ENCODE measurements at places on chromosomes 12 and 14.

DNA sequence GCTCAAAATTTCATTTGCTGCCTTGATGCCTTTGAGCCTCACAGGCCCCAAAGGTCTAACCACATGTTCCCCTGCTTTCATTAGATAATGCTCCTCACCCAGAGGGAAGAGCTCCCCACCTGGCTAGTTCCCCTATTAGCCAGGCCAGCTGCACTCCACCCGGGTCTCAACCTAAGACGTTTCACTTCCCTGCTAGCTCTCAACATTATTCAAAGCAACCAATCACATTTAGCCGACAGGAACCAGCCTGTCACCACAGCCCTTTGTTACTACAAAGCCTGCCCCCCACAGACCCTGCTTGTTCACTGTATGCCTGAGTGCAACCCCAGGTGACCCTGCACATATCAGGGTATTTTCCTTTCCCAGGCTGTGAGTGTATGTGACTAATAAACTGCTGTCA is 78.6 kb downstream of the SLC15A5 start:
- DNase-seq = no peak

GRCh38 chr14:51228890-51229289 is 11.2 kb upstream of the TMX1 start:
- no peak for DNase-seq

DNA sequence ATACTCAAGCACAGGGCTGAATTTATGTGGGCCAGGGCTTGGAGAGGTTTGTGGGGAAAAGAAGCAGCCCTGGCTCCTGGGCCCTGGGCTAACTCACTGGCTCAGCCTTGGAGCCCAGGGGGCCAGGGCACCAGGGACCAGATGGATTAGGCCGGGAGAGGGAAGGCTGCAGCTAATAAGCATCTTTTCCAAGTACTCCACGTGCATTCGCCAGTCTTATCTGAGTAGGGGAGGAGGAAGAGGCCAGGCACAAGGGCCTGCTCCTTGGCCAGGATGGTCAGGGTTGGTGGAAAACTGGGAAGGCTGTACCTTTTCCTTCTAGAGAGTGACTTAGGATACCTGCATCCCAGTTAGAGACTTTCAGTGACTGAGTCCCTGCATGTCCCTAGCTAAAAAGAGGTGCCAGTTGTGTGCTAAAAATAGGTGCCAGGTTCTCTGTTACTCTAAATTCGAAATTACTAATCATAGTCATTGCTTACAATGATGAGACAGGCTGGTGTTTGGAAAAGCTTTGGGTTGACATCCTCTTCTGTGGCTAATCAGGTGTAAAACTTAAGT is 1.3 kb downstream of the GLRX5 start:
- DNase-seq = no peak

DNA sequence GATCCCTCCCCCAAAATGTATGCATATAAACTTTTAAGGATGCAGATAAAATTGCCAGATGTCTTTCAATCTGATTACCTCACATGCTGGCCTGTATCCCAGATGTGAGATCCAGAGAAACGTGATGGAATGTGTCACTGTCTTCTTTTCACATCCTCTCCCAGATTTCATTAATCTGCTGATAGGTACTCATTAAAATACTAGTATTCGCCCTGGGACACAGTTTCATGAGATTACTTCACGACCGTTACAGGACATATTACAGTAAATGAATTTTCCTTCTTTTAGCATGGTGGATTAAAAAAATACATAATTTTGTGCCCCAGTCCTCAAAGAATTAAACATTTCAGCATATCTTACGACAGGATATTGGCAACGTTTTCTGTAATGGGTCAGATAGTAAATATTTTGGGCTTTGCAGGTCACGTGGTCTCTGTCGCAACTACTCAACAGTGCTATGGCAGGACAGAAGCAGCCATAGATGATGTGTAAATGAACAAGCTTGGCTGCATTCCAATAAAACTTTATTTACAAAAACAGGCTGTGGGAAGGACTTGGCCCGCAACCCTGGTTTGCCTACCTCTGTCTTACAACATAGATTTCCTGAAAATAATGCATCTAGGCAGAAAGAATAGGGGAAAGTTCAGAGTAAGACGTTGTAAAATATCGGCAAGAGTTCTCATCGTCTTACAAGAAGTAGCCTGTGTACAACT is 156.0 kb upstream of the DIO3 start:
- no peak for DNase-seq

DNA sequence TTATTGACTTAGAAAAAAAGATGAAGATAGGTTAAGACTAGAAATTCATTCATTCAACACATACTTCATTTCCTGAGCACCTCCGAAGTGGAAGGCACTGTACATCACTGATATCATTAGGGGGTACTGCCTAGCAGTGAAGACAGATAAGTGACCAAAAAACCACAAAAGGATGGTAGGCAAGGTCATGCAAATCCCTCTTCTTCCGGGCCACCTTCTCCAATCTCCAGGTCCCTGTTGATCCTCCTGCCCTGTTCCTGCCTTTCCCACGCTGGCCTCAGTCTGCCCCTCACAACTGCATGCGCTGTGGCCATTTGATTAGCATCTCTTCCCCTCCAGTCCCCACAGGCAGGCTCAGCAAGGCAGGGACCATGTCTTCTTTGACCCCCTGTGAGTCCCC is 60.8 kb downstream of the SETD3 start:
- no peak for DNase-seq

DNA sequence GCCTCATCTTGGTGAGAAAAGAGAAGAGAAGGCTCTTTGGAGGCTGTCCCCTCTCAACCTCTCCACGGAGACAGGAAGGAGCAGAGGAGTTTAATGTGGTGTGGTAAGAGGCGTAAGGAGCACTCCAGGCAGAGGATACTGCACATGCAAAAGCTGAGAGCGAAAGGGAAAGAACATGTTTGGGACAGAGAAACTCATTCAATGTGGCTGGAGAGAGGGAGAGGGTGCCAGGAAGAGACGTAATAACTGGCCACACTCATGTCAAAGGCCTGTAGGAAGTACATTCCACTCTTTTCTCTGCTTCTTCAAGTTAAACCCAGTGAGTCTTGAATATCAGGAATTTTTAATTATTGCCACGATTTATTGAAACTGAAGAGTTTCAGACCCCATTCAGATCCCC is 12.0 kb downstream of the VDR start:
- no peak for DNase-seq

- DNase-seq = peak; percentile 84
Measured at GRCh38 chr12:106774808-106775524, 484 bp downstream of the RIC8B start.

DNA sequence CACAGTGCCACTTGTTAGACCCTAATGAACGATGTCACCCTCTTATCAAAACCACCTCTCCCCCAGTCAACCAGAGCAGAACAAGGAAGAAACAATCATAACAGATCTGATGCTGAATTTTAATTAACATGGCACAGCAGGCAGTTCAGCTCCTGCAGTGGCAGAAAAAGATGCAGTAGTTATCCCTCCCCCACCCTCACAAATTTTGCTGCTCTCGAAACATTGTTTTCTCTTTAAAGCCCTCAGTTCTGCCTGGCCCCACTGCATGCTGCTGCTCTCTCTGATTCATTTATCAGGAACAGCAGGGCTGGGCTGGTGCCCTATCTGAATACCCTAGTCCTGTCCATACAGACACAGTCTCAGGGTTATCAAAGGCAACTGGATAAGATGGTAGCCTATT is 12.2 kb downstream of the CCDC175 start:
- peak; percentile 82 for DNase-seq

DNA sequence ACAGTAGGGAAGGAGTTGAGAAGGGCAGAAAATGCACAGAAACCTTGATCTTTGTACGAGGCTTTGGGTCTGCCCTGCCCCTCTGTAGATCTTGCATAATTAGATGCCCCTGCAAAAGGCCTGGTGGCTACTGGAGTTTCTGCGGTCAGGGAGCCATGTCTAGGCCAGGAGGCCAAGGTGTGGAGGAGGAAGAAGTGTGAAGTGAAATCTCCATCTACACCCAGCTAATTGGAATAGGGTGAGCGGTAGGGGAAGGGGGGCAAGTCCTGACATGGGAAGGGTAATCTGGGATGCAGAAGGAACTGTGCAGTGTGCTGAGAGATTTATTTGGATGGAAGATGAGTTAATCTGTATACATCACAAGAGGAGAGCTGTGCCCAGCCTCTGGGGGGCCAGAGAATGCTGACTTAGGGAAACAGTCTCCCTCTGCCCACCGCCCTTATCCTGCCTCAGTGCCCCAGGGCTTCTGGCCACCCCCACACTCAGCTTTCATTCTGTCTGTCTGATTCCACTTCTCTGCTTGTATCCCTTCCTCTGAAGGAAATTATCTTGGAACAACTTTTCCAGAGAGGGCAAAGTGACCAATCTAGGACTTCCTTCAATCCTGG is 5.4 kb downstream of the CYP27B1 start:
- no peak for DNase-seq

- DNase-seq = no peak
Measured at GRCh38 chr12:55978393-55978792, 4.5 kb downstream of the RAB5B start.

DNA sequence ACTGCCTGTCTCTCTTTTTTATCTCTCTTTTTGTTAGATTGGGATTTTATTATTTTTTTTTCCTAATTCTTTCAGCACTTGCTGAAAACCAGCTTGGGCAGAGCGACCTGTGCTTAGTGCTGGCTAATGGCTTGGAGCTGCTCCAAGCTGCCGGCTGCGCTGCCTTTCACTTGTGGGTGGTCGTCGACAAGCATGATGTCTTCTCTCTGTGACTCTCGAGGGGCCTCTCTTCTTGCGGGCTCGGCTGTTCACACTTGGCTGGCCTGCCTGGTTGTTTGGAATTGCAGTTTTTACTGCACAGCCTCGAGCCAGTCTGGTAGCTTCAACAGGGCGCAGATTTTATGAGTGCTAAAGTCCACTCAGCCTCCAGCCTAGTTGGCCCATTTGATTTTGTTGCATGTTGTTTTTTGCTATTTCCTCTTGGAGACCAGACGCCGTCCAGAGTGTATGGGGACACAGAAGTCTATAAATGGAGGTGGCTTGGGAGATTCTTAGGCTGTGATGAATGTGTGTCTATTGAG is 18.6 kb downstream of the TPCN1 start:
- peak; percentile 91 for DNase-seq

- DNase-seq = peak; percentile 27
Measured at GRCh38 chr12:8033153-8034044, 883 bp downstream of the FOXJ2 start.

- DNase-seq = peak; percentile 50
Measured at GRCh38 chr12:114186241-114187002, 219.5 kb downstream of the TBX5 start.

DNA sequence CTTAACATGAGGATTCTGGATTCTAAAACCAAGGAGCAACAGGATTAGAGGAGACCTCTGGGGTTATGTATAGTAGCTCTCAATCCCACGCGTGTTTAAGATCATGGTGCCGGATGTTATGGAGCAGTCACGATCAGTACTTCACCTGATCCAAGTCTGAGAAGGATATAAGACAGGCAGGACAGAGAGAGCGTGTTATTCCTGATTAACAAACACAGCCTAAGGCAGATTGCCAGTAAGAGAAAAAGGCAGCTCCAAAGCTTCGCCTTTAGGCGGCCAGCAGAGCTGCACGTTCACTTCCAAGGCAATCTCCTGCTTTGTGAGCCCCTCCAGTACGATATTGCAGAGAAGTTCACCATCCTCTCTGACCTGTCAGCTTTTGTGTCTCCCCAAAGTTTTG is 5.5 kb downstream of the SETD3 start:
- DNase-seq = no peak

DNA sequence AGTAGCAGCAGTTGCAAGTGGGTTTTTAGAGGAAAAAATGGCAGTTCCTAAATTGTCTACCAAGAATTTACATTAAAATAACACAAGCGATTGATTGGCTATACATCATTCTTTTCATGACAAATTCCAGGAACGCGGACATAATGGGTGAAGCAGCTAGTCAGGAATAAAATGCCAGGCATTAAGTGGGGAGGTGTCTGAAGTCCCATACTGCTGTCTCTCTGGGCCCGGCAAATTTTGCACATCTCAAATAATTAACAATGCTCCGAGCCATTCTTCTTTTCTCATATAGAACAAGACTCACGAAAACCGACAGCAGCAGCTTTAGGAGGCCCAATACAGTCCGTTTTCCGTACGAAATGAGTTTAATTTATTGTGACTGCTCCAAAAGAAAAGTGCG is 696 bp downstream of the RPL36AL start:
- no peak for DNase-seq

DNA sequence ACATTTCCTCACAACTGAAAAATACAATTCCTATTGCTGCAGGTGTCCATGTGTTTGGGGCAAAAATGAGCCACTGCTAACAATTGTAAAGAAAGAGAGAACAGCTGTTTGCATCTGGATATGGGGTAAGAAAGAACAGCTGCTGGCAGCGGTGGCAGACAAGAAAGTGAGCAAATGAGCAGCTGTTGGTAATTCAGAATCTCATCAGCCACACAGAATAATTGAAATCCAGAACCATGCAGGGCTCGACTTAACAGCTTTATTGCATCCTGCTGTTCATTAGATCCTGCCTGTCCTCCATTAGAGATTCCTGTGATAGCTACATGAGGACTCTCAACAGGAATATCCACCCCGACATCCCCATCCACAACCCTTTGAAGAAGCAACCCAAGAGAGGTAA is 62.5 kb upstream of the TSPAN8 start:
- peak; percentile 36 for DNase-seq

DNA sequence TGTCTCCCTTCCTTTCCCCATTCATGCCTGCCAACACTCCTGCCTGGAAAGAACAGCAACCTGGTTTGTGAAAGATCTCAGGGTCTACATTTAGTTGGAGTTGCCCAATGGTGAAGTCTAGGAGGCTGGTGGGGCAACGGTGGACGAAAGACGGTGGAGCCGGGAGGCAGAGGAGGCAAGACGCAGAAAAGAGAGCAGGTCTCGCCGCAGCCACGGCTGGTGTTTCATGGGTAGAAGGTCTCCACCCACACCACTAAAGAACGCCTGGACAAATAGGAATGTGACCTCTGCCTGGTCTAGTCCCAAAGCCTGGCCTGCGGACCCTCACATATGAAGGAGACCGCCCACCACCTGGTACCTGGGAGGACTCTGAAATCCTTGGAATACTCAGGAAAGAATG is 185.6 kb downstream of the ALG10 start:
- DNase-seq = no peak

- DNase-seq = no peak
Measured at GRCh38 chr12:13596714-13597113, 384.7 kb downstream of the GRIN2B start.

DNA sequence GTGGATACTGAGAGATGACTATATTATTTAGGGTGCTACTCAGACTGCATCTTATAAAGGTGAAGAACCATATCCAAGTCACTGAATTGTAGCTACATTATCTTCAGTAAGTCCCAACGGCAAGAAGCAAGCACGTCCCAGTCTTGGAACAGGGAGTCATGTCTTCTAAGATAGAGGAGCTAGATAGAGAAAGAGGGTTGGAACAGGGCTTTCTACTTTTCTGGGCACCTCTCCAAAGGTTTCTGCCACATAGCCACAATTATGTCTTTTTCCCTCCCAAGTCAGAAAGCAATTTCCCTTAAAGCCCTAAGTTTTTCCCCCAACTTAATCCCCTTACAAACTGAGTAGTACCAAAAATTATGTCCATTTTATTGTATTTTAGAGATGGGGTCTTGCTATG is 22.4 kb downstream of the MAPK1IP1L start:
- DNase-seq = no peak

DNA sequence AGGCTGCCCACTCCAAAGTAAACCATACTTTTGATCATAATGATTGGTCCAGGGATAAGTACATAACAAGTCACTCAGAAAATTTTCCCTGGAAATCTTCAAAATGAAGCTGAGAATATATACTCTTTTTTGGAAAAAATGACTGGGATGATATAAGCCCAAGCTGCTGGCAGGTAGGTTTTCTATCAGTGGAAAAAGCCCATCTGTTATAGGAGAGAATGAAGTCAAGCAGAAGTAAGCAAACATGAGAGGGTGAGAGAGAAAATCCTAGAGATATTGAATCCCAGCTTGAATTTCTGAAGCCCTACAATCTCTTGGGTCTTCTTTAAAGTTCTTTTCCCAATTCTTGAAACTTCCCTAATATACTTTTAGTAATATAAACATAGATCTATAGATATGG is 37.3 kb upstream of the ZDHHC17 start:
- no peak for DNase-seq
